ENCODE measurements at places on chromosomes 11 and 22.

GRCh38 chr11:75735181-75735845 lies 17.7 kb downstream of the MOGAT2 start:
- DNase-seq, result no peak

DNA sequence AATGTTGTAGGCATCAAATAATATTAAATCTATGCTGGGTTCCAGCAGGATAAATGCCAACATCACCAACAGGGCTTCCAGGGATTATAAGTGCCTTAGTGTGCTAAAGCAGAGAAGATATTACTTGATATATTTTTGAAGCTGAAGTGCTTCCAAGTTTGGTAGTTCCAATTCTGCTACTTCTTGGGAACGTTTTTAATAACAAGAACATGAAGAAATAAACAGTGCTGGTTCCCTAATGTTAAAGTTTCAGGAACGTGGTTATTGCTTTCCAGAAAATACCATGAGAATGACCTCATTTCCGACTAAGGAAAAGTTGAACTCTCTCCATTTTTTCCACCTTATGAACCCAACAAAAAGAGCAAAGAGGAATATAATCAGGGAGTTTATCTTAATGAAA lies 4.6 kb upstream of the RNF185 start:
- DNase-seq, result no peak

DNA sequence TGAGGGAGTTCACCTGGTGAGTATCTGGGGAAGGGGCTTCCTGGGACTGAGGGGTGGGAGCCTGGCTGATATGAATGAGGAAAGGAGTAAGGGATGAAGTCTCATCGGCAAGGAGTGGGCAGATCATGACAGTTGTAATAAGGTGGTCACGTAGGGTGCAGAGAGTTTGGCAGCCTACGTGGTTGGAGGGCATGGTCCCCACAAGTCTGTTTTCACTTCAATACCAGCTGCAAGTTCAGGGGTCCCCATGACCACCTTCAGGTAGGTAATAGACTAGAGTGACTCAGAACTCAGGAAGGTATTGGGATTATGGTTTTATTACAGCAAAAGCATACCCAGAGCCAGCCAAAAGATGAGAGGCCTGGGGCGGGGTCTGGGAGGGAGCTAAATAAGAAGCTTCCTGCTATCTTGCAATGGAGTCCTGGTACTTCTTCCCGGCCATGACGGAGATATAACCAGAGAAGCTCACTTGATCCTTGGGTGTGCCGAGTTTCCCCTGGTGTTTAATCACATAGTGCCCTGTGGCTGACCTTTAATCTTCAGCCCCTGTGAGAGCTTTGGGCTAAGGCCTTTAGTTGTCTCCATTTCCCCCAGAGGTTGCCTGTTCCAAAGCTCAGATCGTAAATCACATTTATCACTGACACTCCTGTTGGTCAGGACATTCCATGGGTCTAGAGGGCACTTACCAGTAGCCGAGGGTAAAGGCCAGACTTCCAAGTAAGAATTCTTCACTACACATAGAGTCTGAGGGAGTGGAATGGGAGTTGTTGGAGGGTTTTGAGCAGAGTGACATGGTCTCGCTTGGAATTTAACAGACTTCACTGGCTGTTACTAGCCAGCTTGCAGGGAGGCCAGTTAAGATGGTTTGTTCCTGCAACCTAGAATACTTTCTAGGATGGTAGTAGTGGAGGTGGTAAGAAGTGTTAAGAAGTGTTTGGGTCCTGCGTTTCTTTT lies 9.1 kb downstream of the SLC3A2 start:
- no peak for DNase-seq

GRCh38 chr11:74208507-74208906 lies 37.4 kb downstream of the PPME1 start:
- no peak for DNase-seq

DNA sequence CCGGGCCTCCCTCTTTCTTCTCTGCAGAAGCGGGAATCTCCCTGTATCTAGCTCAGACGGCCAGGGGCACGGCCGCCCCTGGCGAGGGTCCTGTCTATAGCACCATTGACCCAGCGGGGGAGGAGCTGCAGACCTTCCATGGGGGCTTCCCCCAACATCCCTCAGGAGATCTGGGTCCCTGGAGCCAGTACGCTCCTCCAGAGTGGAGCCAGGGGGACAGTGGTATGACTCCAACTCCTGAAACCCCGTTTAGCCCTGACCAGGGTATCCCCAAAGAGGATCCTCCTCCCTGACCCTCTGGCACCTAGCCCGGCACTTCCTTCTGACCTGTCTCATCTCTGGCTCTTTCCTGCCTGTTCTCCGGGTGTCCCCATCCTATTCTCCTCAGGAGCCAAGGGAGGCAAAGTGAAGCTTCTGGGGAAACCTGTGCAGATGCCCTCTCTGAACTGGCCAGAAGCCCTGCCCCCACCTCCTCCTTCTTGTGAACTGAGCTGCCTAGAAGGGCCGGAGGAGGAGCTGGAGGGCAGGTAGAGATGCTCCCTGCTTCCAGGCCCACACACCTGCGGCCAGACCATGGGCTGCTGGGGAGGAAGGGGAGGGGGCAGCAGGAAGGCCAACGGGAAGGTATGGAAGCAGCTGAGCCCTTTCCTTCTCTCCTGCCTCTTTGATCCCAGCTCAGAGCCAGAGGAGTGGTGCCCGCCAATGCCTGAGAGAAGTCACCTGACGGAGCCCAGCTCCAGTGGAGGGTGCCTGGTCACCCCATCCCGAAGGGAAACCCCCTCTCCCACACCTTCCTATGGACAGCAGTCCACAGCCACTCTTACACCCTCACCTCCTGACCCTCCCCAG lies 12.9 kb downstream of the ROBO3 start:
- DNase-seq, result no peak

DNA sequence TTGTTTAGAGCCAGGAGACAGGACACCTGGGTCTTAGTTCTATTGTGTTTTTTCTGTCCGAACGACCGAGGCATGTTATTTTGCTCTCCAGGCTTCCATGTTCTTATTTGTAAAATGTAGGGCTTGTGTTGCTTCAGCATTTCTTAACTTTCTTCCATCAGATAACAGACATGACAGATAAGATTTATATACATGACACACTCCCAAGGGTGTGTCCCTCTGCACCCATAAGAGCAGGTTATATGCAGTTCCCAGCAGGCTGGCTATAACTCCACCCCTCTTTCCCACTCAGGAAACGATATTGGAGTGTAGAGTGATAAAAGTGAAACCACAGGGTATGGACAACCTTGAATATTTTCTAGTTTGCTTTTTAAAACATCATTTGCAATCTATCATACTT lies 65.8 kb downstream of the APIP start:
- DNase-seq, result no peak

GRCh38 chr11:115439969-115440540 lies 64.2 kb downstream of the CADM1 start:
- no peak for DNase-seq

GRCh38 chr22:22703203-22703570 lies 58.8 kb downstream of the GGTLC2 start:
- DNase-seq, result no peak

DNA sequence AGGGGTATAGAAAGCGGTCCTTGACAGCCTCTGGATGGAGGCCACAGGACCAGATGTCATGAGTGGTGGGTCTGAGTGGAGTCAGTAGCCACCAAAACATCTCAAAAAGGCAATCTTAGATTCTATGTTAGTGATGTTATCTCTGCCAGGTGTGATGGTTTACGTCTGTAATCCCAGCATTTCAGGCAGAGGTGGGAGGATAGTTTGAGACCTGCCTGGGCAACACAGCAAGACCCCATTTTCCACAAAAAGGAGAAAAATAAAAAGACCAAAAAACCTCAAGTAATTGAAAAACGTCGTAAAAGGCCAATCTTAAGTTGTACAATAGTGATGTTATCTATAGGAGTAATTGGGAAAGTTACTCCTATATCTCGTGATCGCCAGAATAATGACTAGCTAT lies 3.7 kb upstream of the MTCH2 start:
- DNase-seq, result no peak
